ENCODE measurements at places on chromosomes 11 and 22.

DNA sequence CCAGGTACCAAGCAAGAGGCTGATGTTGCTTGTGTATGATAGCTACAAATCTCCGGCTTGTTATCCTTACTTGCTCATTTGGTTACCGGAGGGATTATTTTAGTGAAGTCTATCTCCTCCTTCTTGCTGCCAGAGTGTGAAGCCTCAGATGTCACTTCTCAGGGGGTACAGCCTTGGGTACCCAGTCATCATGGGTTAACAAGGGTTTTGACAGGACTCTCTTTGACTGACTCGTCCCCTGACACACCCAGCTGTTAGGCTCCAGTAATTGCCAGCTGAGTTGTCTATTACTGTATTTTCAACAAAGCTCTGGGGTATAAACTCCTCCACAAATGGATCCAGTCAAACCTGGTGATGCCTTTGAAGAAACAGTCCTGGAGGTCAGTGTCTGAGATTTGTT, 11.9 kb upstream of the PELI3 start:
- DNase-seq = no peak

DNA sequence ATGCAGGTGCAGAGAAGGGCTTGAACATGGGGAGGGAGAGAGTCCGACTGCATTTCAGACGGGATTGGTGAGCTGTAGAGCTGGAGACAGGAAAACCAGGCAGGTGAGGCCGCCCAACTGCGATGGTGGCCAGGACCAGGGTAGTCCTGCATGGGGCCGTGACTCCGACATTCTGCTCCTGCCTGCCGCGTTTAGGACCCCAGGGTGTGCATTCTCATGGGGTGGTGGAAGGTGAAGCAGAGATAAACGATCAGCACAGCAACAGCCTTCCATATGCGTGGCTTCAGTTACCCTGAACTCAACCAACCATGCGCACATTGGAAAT, 29.3 kb downstream of the SHANK2 start:
- no peak for DNase-seq

- no peak for DNase-seq
Measured at GRCh38 chr22:45834241-45834640, 142.7 kb downstream of the WNT7B start.

- no peak for DNase-seq
Measured at GRCh38 chr11:62149986-62150886, 26.4 kb downstream of the INCENP start.
